ENCODE measurements at places on chromosomes 6 and 20.

- no peak for DNase-seq
These were observed 65.7 kb downstream of the HTR1B start for GRCh38 chr6:77397561-77397960.

DNA sequence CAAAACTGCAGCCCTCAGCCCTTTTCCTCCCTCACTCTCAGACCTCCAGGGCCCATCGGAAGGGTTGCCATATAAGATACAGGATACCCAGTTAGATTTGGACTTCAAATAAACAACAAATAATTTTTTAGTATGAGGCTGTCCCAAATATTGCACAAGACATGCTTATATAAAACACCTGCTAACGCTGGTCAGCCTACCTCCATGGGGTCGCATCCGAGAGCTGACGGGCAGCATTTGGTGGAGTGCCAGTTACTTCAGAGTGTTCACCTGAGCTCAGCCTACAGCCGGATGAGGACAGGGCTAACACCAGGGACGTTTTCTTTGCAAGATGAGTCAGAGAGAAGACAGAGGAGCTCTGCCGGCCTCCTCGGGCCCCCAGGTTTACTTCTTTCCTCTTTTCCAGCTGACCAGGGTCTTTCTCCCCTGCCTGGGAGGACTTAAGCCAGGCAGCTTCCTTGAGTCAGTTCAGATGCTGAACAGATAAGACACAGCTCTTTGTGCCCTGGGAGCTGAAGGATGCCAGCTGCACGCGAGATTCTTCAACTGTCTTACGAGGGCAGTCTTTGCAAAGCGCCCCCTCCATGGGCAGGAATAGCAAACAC lies 141.2 kb upstream of the KCNG1 start:
- DNase-seq, result no peak

DNA sequence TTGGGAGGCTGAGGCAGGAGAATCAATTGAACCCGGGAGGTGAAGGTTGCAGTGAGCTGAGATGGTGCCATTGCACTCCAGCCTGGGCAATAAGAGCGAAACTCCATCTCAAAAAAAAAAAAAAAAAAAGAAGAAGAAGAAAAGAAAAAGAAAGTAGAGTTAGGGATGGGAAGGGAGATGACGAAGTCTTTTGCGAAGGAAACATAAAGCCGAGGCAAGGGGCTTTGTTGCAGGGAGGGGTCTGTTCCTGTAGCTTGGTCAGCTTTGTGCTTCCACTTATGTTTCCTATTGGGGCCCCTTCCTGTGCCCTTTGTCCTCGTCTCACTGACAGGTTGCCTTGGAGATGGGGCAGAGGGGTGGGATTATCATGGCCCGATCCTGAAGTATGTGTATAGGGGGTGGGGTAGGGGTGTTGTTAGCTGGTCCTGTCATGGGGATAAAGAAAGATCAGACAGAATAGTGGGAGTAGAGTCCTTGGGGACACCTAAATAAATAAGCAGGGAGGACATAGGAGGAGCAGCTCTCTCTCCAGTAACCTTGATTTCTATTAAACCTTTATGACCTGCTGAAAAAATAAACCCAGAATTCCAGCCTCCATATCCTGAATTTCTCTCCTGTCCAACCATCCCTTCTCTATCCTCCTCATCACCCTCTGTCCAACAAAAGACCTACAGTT lies 1.1 kb upstream of the CLIC1 start:
- DNase-seq, result no peak

DNA sequence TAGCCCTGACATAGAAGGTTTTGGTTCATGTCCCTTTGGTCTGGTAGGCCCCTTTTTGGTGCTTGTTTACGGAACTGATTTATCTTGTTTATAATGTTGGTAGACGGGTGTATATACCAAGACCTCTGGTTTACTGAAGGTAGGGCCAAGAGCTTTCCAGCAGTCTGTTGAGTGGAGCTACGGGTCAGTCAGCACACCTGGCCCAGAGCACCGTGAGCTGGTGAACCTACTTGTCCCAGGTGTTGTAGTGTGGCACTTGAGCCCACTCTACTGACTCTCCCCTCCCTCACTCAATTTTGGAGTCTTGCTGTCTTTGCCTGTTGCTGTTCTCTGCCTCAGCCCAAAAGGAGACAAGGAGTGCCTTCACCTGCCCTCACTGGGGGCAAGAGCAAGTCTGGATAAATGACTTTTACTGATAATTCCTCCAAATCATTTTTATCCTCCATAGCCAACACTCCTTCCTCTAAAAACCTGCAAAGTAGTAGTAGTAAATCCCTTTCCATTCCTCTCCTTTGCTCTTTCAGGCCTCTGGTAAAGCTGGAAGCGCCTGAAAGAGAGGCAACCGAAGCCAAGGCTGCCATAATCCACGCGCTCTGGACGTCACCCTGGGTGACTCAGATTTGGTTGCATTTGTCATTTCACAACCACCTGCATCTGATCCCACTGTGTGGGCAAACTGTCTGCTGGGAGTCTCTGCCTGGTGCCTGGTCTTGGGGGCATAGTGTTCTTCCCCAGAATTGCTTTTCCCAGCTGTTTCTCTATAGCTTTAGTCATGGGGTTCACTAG lies 22.2 kb downstream of the RREB1 start:
- DNase-seq, result no peak

GRCh38 chr6:81890846-81891245 lies 138.4 kb upstream of the TENT5A start:
- no peak for DNase-seq

Measured in activated CD8-positive, alpha-beta memory T cell treated with anti-CD3 and anti-CD28 coated beads for 4 hours (primary cell).